ENCODE measurements at places on chromosomes 3 and 15.
A peak's percentile ranks its signal among the peaks of the same experiment; 100 is the strongest.

DNA sequence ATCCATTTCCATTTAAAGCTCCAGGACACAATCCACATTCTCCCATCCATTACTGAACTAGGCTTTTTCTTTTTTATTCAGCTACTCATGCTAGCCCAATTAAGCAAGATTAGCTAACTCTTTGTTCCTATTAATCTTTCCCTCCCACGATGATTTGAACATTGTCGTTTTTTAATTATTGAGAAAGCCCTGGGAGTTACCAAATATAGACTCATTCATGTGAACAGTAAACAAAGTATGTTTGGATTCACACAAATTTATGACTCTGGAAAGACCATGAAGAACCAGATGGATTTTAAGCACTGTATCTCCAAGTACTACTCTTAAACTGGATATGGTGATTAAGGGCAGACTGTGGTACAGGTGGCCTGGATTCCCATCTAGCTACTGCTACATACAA lies 82.2 kb downstream of the STRIT1 start:
- peak; percentile 35 for DNase-seq

- no peak for DNase-seq
Measured at GRCh38 chr3:67481126-67481525, 173.3 kb downstream of the SUCLG2 start.

DNA sequence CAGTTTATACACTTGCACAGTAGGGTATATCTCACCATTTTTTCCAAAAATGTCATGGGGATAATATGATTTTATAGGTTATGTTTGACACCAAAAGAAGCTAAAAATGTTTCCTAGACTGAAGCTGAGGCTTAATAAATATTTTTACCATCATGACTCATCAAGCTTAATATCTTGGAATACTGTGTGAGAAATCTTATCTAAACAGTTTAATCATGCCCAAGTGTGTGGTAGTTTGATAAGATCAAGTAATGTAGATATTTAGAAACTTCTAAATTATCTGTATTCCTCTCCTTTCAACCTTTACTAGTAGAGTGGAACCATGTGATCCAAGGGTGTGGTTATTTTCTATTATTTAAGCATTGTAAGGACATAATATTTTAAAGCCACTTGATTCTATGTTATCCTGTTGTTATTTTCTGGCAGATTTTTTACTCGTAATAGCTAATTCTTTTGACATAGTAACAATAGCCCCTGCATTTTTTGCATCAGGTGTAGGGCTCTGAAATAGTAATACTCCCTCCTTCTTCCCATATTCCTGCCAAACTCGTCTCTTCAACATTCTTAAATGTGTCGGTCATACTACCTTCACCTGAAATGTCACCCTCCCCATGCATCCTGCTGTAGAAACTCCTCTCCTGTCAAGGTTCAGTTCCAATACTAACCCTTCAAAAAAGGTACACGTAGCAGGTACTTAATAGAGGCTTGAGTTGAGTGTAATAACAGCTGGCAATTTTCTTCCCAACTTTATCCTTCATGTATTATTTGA lies 729.6 kb downstream of the NLGN1 start:
- DNase-seq = no peak

- DNase-seq = no peak
Measured at GRCh38 chr3:52896151-52896550, 1.2 kb downstream of the STIMATE start.

- DNase-seq = no peak
Measured at GRCh38 chr3:134106580-134106979, 76.9 kb upstream of the SLCO2A1 start.

- DNase-seq = peak; percentile 95
Measured at GRCh38 chr15:39279311-39279710, 301.6 kb upstream of the THBS1 start.

- no peak for DNase-seq
Measured at GRCh38 chr3:47362701-47363100, 18.1 kb upstream of the PTPN23 start.

DNA sequence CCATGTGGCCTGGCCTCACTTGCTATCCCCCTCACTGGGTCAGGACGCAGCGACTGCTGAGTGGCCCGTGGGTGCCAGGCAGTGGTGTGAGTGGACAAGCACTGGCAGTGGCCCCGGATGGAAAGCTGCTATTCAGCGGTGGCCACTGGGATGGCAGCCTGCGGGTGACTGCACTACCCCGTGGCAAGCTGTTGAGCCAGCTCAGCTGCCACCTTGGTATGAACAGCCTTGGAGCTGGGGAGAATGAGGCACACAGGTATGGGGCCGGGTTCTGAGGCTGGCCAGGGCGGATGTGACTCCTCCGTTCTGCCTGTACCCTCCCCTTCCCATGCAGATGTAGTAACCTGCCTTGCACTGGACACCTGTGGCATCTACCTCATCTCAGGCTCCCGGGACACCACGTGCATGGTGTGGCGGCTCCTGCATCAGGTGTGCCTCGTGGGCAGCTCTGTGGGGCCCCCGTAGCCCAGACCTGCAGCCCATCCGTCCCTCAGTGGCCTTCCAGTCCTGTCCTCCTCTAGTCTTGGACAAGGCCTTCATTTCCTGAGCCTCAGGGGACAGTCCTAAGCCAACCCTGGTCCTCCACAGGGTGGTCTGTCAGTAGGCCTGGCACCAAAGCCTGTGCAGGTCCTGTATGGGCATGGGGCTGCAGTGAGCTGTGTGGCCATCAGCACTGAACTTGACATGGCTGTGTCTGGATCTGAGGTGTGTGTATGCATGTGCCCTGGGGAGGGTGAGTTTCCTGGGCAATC lies 28.2 kb downstream of the NBEAL2 start:
- DNase-seq = no peak

DNA sequence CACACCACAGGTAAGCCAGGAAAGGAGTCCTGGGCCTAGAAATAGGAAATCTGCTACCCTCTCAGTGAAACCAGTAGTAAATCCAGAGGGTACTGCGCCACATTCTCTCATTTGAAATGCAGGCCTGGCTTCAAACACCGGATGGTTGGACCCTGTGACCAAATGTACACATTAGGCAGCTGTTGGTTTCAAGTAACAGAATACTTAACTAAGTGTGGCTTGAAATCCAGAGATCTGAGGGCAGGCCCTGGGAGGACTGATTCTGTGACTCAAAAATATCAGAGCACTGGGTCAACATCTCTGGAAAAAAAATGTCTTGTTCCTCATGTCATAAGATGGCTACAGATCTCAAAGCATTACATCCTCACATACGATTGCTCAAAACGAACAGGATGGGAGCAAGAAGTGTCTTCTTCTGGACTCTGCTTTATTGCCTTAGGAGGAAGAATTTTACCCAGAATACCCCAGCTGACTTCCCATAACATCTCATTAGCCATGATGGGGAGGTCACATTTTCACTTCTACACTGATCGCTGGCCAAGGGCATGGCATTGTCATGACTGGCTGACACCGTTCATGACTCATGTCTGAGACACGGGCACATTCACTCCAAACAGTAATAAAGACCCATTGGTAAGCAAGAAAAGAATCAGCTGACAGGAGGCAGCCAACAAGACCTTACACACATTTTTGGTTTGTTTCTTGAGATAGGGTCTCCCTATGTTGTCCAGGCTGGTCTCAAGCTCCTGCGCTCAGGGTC lies 166.0 kb downstream of the ARRDC4 start:
- DNase-seq = peak; percentile 48

DNA sequence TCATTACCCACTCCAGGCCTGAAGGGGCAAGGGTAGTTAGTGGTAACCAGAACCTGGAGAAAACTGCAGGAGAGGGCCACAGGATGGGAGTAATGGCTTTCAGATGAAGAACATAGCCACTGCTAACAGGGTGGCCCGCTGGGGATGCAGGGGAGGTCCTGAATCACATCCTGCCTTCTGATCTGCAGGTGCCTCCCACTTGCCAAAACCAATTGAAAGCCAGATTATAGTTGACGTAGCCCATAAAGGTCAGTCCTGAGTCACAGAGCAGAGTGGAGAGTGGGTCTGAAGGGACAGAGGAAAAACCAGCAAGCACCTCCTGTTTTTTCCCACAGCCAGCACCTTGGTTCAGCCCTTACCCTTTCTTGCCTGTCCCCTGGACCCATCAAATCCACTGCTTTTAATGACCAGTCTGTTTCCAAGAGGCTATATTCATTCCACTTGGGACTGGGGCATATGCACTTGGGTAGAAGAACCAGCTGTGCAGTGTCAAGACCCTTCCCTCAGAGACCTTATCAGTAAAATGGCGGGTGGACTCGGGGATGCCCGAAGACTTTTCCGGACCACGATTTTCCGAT lies 646 bp upstream of the SLC35G2 start:
- DNase-seq = peak; percentile 76
